ENCODE measurements at places on chromosomes 3 and 15.

DNA sequence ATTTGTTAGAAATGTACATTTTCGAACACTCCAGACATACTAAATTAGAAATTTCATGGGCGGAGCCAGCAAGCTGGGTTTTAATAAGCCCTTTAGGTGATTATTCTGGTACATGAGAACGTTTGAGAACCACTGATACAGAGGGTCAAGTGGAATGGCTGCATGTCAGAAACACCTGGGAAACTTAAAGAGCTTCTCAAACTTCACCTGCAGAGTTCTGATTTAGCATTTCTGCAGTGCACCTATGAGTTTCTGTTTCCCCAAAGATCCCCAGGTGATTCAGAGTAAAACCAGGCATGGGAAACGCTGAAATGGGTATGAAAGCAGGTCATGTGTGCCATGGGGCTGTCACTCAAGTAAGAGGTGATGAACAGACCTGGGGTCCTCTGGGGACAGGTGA, 68.1 kb downstream of the TMEM266 start:
- DNase-seq: no peak

- peak; percentile 73 for DNase-seq
These were observed 9.7 kb downstream of the APH1B start for GRCh38 chr15:63287109-63287508.

- no peak for DNase-seq
These were observed 8.9 kb downstream of the DNAAF4 start for GRCh38 chr15:55499151-55499550.

DNA sequence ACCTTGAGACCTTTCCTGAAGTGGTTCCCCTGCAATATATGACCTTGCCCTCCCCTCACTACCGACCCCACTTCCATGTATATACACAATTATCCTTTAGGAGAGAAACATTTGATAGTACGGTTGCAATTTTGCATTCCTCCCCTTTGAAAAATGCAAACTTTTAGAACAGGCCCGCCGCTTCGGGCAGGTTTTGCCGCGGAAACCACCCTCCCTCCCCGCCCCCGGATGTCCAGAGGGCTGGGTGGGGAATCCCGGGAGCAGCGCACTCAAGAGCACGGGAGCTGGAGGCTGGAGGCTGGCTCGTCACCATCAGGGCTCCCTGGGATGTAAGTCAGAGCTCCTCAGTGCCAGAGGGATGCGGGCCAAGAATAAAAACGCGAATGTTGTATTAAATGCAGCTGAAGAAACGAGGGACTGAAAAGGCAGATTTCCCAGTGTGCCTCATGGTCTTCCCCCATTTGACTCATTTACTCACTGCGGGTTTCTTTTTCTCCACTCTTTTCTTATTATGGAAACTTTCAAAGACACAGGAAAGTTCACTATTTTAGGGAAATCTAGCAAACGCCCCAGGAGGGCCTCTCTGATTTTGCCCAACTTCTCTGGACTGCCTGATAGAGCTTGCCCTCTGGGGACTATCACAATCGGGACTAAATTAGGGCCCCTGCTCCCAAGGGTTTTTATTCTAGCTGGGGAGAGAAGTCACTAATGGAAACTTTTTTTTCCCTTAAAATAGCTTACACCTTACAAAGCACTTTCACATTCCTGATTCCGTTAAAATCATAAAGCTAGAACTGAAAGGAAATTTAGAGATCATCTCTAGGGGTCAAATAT, 2.9 kb upstream of the USP3 start:
- DNase-seq: no peak

DNA sequence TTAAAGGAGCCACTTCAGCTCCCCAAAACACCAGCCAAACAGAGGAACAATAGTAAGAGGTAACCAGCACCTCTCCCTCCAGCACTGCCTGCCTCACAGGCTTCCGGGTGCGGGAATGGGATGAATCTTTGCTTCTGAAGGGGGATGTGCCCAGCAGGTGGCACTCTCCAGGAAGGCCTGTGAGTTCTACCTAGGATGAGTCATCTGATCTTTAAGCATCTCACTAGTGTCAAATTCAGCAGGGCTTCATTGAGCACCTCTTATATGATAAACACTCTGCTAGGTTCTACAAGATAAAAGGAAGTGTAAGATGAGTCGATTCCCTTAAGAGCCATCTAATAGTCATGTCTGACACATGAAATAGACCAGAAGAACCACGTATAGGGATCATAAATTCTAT, 237.4 kb upstream of the UMPS start:
- DNase-seq: no peak

- DNase-seq: no peak
These were observed 132.8 kb upstream of the NPHP3 start for GRCh38 chr3:132854856-132855535.

Data from glomerular endothelial cell (primary cell).